Breast epithelium (tissue), 4 donors: ENCODE measurements at places on chromosomes 3 and 15. TPM values are rescaled to one million over a fixed set of nuclear protein-coding genes. Genes with fewer than 3 reads are reported as not detected.

DNA sequence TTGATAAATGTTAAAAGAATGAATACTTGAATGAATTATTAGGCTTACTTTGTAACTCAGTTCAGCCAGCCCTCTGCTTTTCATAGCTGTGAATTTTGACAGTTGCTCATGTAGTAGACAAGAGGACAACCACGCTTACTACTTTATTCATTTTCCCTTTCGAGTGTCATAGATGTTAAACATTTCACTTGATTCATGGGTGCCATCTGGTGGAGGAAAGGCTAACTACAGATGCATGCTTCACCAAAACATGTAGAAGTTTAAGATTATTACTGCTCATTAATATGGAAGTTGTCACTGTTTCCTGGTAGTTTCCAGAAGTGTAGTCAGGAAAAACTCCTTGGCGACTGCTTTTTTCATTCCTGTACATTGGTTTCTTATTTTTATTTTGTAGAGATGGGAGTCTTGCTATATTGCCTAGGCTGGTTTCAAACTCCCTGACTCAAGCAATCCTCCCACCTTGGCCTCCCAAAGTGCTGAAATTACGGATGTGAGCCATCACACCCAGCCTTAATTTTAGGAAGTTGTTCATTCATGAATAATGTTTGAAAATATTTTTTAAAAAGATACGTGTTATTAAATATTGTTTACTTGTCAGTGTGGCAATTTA is 163.2 kb downstream of the B3GALNT1 start:
- H3K27ac ChIP-seq = no peak overlapping the region
- no peaks in the 10 kb centered on the region for H3K4me1 ChIP-seq
- peak; percentile 58 for DNase-seq
- H3K27me3 ChIP-seq = no peaks in the 10 kb centered on the region

DNA sequence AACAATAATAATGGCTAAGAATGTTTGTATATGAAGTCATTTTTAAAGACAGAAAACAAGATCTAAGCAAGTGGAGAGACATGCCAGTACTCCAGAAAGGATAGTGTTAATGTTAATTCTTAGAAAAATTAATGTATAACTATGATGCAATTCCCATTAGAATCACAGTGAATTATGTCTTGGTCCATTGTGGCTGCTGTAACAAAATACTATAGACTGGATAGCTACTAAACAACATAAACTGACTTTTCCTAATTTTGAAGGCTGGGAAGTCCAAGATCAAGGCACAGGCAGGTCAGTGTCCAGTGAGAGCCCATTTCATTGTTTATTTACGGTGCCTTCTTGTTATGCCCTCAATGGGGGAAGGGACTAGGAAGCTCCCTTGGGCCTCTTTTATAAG is 32.7 kb upstream of the CSPG4 start:
- DNase-seq = no peak
- no peaks in the 10 kb centered on the region for H3K27me3 ChIP-seq
- H3K4me1 ChIP-seq = no peaks in the 10 kb centered on the region
- no peak overlapping the region for H3K4me3 ChIP-seq

GRCh38 chr15:90597577-90597976 is 67.9 kb downstream of the CRTC3 start:
- H3K4me3 ChIP-seq = no peak overlapping the region
- no peak for DNase-seq
- H3K36me3 ChIP-seq = no peaks in the 10 kb centered on the region
- no peaks in the 10 kb centered on the region for H3K27me3 ChIP-seq
- no peaks in the 10 kb centered on the region for H3K4me1 ChIP-seq
- H3K27ac ChIP-seq = peak overlapping the region; percentile 61

DNA sequence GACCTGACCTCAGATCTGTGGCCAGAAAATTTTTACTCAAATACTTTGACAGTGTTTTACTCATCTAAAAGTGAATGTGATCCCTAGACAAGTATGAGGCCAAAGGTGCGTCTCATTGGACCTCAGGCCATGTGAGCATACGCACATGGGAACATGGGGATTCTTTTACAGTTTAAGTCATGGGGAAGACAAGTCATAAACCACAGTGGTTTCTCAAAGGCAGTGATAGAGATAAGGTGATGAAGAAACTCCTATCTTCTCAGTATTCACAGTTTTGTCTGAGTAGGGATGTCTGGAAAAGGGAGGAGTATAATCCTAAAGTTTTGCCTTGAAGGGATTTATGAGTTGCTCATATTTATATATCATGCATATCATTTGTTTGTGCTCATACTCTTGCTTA is 173.8 kb downstream of the FNDC3B start:
- no peaks in the 10 kb centered on the region for H3K36me3 ChIP-seq
- H3K27ac ChIP-seq = no peak overlapping the region
- no peaks in the 10 kb centered on the region for H3K4me1 ChIP-seq
- no peak for DNase-seq
- H3K27me3 ChIP-seq = no peaks in the 10 kb centered on the region

- no peaks in the 10 kb centered on the region for H3K36me3 ChIP-seq
- no peaks in the 10 kb centered on the region for H3K4me1 ChIP-seq
- DNase-seq = no peak
- no peak overlapping the region for H3K4me3 ChIP-seq
- no peaks in the 10 kb centered on the region for H3K27me3 ChIP-seq
Observed at GRCh38 chr3:49519916-49520385, 34.3 kb upstream of the BSN start.

DNA sequence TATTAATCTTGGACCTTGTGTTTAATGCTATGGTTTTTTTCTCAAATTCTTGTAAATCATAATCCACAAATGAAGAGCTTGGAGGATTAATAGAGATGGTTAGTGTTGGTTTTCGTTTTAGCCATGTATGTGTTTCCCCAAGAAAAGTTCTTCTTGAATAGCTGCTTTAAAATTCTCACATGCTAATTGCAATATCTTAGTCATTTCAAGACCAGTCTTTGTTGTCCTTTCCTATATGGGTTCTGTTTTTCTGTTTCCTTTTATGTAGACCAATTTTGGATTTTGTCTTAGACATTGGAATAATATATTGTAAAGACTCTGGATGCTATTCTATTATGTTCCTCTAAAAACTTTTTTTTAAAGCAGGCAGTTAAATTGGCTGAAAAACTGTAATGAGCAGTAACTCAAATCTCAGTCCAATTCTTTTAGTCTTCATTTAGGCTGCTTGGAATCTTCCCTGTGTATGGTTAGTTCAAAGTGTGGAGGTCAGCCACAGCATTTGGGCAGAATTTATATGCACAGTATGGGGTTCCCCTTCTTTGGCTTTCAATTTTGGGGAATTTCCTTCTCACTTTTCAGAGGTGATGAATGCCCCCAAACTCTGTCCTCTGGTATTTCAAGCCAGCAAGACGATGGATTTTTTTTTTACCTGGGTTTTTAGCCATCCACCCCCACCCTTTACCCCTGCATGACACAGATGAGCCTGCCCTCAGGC is 39.1 kb upstream of the DNAJC13 start:
- DNase-seq = no peak
- H3K4me1 ChIP-seq = no peaks in the 10 kb centered on the region
- no peaks in the 10 kb centered on the region for H3K36me3 ChIP-seq
- H3K27me3 ChIP-seq = no peaks in the 10 kb centered on the region
- no peak overlapping the region for H3K4me3 ChIP-seq
- no peak overlapping the region for H3K27ac ChIP-seq

The GOLGA6L6 gene
- not detected for total RNA-seq

DNA sequence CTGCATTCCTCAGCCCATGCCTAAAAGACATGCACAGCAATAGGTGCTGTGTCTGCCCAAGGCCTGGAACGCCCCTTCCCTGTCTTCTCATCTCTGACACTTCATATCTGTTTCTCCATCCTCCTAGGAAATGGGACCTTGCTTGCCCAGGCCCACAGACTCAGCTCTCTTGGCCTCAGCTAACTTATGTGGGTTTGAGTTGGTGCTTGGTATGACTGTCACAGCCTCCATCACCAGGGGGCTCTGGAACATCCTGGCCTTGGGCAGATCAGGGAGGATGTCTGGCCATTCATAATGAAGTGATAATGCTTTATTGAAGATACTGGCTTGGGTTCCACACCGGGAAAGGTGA is 156.7 kb upstream of the SMAD3 start:
- no peaks in the 10 kb centered on the region for H3K36me3 ChIP-seq
- DNase-seq = no peak
- no peaks in the 10 kb centered on the region for H3K4me1 ChIP-seq

The GRAMD2A gene
- 0.16 TPM for total RNA-seq

DNA sequence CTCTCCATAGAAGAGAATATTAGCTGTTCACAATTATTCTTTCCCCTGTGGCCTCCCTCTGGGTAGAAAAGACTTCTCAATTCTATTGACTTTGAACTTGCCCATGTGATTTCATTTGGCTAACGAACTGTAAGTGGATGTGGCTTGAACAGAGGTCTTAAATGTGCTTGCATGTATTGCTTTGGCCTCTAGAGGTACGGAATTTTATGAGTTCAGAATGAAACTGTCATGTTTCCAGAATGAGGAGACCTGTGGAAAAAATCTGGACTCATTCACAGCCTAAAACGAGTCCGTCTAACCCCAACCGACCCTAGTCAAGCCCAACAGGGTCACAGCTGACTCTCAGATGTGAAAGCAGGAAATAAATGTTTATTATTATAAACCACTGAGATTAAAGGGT is 596.7 kb upstream of the UBE2E2 start:
- no peaks in the 10 kb centered on the region for H3K4me1 ChIP-seq
- no peak overlapping the region for H3K27ac ChIP-seq
- H3K4me3 ChIP-seq = no peak overlapping the region
- DNase-seq = no peak
- no peaks in the 10 kb centered on the region for H3K27me3 ChIP-seq

The GOLGA8S gene
- total RNA-seq = 0.44 TPM

DNA sequence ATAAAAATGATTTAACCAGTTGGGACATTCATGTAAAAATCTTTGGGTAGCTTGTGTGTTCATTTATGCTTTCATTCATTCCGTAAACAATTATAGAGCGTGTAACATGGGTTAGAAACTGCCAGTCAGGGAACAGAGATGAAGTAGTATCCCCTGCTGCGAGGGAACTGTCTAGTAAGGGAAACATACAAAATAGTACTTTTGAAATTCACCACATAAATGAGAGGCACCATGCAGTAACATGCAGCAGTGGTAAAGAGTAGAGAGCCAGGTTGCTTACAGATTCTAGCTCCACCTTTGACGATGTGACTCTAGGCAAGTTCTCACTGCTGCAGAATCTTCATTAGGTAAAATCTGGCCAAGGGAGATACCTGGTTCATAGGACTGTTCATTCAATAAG is 938 bp downstream of the DZIP3 start:
- no peak for DNase-seq
- H3K4me1 ChIP-seq = no peaks in the 10 kb centered on the region
- H3K36me3 ChIP-seq = no peaks in the 10 kb centered on the region
- H3K27me3 ChIP-seq = no peaks in the 10 kb centered on the region
- H3K27ac ChIP-seq = no peak overlapping the region

The FILIP1L gene
- total RNA-seq = 19.8 TPM

The RASGRF1 gene
- total RNA-seq = not detected

The TEX55 gene
- not detected for total RNA-seq

The HACD2 gene
- 61.0 TPM for total RNA-seq

The QTRT2 gene
- total RNA-seq = 15.1 TPM

DNA sequence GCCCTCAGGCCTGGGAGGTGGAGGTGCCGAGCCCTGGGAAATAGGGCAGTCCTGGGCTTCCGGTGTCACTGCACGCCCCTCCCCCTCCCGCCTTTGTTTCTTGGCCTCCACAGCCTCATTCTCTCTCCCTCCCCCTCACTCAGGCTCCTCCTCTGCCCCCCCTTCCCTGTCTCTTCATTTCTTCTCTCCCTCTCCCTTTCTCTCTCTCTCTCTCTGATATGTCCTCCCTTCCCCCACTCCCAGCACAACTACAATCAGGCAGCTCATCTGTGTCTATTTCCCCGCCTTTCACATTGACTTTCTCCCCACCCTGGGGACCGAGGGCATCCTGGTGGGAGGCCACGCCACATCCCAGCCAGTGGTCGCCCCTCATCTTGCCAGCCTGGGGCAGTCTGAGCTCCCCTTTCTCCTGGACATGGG is 40.2 kb downstream of the IDH2 start:
- peak overlapping the region; percentile 19 for H3K4me3 ChIP-seq
- no peaks in the 10 kb centered on the region for H3K27me3 ChIP-seq
- DNase-seq = peak; percentile 67

DNA sequence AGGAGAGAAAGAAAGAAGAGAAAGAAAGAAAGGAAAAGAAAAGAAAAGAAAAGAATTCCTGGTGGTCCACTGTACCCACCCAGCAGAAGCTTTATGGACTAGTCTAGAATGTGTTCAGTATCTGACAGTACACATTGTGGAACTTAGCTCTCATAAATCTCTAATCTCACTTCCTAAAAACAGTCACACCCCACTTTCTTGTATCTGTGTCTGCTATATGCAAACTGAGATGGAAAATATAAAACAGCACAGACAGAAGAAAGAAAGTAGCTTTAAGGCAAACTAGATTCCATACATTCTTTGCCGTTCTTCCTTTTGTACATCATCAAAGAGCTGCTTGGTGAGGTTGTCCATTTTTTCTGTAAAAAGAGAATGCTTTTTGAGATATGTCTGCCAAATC is 41.1 kb upstream of the GNB5 start:
- H3K27ac ChIP-seq = no peak overlapping the region
- no peak overlapping the region for H3K4me3 ChIP-seq
- H3K36me3 ChIP-seq = no peaks in the 10 kb centered on the region
- H3K4me1 ChIP-seq = no peaks in the 10 kb centered on the region
- no peak for DNase-seq

DNA sequence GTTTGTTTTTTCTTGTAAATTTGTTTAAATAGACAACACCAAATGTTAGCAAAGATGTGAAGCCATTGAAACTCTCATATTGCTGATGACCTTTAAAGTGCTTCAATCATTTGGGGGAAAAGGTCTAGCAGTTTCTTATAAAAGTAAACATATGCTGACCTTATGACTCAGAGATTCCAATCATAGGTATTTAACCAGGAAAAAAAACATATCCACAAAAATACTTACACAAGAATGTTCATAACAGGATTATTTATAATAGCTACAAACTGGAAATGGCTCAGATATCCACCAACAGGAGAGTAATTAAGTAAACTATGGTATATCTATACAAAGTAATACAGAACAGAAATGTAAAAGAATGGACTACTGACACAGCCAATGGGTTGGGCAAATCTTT is 27.1 kb upstream of the RORA start:
- H3K36me3 ChIP-seq = no peaks in the 10 kb centered on the region
- no peak overlapping the region for H3K27ac ChIP-seq
- H3K27me3 ChIP-seq = no peaks in the 10 kb centered on the region
- H3K4me1 ChIP-seq = no peaks in the 10 kb centered on the region
- no peak overlapping the region for H3K4me3 ChIP-seq

- H3K27ac ChIP-seq = no peak overlapping the region
- H3K4me3 ChIP-seq = no peak overlapping the region
- no peaks in the 10 kb centered on the region for H3K36me3 ChIP-seq
- H3K27me3 ChIP-seq = no peaks in the 10 kb centered on the region
- no peak for DNase-seq
Observed at GRCh38 chr3:186090901-186091300, 18.0 kb downstream of the ETV5 start.

DNA sequence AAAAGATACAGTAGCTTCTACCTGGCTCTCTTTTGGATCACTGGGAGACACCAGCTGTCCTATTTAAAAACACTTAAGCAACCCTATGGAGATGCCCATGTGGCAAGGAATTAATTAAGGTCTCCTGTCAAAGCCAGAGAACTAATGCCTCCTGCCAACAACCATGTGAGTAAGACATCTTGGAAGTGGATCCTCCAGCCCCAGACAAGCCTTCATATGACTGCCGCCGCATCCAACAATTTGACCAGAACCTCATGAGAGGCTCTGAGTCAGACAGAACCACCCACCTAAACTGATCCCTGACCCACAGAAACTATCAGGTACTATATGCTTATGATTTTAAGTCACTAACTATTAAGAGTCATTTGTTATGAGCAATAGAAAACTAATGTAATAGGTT is 22.3 kb downstream of the IFT80 start:
- peaks cover 11% of the 10 kb centered on the region for H3K36me3 ChIP-seq
- no peak overlapping the region for H3K27ac ChIP-seq
- H3K4me1 ChIP-seq = no peaks in the 10 kb centered on the region
- no peak overlapping the region for H3K4me3 ChIP-seq
- DNase-seq = no peak
